AG04449 (cell line): ENCODE measurements at places on chromosomes 7 and 10.

GRCh38 chr7:138768241-138768640, 29.6 kb upstream of the TMEM213 start:
- no peak for DNase-seq

GRCh38 chr7:108838198-108838597, 268.5 kb downstream of the DNAJB9 start:
- no peak for DNase-seq

DNA sequence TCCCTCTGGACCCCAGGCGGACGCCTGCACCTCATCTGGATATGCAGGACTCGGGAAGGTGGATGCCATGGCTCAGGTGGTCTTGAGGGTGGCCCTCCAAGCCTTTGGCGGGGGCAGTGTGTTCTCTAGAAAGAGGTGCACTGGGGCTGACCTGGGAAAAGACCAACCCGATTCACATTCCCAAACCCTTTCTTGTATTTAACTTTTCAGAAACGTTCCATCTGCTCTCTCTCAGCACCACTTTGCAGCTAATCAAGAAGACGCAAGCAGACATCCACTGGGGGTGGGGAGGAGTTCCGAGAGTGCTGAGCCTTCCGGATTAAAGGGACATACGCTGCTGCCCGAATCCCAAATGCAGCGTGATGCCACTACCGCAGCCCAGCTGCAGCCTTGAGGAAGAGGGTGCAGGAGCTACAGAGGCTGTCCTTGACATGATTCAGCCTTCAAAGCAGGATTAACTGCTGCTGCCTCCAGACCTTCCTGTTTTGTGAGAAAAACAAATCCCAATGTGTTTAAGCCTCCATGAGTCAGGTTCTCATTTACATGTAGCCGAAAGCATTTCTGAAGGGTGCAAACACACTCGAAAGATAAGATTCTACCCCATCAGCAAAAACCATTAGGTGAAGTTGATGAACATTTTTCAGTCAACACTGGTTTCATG, 39.9 kb downstream of the RBM17 start:
- DNase-seq: no peak

DNA sequence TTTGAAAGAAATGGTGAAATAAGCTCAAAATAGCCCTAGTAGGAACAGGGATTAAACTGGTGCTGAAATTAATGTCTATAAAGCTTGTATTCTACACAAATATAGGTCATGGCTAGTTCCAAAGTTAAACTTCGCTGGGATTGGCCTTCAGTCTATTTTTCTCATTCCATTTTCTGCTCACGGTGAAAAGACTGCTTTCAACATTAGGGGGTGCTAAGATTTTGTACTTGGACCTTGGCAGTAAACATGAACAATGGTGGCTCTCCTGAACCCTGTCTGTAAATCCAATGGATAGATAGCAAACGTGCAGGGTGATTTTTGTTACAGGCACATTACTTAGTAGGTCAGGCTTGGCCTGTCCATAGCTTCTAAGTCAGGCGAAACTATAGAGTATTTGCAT, 36.0 kb upstream of the RSU1 start:
- DNase-seq: no peak

DNA sequence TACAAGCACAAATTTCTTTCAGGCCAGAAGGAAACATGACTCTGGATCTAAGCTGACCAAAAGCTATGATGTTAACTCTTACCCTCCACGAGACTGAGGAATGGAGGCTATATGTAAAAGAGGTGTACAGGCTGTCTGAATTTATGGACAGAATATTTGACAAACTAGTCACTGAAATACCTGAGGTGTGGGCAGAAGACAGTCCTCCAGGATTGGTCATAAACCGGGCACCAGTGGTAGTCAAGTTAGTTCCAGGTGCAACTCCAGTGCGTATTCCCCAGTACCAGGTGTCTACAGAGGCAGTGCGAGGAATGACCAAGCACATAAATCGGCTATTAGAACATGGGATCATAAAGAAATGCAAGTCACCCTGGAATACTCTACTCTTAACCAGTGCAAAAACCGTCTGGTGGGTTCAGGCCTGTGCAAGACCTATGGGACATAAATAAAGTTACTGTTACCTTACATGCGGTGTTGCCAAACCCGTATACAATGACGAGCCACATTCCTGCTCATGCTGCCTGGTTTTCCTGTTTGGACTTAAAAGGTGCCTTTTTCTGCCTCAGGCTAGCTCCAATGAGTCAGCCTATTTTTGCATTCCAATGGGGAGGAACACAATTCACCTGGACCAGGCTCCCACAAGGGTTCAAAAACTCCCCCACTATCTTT, 6.7 kb upstream of the CYREN start:
- no peak for DNase-seq

DNA sequence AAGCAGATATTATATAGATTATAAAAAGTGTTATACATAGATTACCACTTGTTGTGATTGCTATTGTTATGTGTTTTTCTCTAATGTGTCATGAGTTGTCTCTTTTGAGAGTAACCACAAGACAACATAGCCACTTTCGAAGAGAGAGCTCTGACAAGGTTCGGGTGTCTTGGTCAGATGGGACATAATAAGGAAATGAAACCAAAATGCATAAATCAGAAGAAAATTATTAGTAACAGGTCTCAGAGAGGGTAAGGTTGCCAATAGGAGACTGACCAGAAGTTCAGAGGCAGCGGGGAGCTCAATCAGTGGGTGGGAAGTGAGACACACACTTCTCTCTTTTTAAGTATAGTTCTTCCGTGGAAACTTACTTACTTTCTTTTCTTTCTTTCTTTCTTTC, 639.2 kb upstream of the POT1 start:
- DNase-seq: no peak

DNA sequence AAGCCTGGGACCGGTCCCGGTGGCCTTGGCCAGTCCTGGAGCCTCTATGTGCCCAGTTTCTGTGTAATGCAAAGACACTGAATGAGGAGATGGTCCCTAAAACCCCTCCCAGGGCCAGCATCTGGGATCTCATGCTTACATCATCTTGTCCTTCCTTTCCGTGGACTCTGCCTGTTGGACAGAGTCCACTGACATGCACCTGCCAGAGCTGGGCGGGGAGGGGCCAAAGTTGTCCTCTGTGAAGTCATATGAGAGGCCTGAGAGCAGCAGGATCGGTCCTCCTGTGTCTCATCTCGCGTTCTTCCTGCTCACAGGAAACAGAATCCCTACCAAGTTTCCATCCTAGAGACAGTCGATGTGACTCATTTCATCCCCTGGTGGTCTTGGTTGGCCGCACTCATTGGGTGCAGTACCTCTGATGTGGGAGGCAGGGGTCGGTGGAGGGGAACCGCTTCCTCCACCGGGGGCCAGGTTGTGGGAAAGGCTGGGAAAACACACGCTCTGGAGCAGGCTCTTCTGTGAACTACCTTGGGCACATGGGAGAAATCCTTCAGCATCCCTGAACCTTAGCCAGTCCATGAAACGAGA, 389.6 kb upstream of the PODXL start:
- DNase-seq: no peak

DNA sequence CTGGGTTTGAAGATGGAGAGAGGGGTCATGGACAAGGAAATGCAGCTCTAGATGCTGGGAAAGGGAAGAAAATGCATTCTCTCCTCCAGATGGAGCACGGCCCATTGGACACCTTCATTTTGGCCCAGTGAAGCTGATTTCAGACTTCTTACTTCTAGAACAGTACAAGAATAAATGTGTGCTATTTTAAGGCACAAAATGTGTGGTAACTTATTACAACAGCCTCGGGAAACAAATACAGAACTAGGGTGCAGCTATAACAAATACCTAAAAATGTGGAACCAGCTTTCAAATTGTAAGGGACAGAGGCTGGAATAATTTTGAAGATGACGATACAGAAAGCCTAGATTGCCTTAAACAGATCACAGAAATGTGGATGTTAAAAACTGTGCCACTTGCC, 54.1 kb downstream of the CYTH3 start:
- no peak for DNase-seq

- DNase-seq: no peak
These were observed 7.0 kb upstream of the ZNF862 start for GRCh38 chr7:149830997-149831740.

DNA sequence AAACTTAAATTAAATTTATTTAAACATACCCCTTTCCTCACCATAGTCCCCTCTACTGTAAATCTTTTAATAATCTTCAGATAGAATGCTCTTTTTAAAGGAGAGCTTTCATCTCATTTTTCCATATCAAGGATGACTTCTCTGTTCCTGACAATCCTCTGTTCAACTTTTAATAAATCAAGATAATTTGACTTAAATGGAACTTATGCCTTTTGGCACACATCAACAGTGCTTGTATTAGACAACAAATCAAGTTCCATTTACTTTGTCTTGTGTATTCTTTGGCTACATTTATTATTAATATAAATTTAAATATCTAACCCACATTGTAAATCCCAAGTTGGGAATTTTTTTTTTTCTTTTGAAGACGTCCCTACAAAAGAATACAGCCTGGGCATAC, 42.7 kb upstream of the HYAL4 start:
- DNase-seq: no peak

DNA sequence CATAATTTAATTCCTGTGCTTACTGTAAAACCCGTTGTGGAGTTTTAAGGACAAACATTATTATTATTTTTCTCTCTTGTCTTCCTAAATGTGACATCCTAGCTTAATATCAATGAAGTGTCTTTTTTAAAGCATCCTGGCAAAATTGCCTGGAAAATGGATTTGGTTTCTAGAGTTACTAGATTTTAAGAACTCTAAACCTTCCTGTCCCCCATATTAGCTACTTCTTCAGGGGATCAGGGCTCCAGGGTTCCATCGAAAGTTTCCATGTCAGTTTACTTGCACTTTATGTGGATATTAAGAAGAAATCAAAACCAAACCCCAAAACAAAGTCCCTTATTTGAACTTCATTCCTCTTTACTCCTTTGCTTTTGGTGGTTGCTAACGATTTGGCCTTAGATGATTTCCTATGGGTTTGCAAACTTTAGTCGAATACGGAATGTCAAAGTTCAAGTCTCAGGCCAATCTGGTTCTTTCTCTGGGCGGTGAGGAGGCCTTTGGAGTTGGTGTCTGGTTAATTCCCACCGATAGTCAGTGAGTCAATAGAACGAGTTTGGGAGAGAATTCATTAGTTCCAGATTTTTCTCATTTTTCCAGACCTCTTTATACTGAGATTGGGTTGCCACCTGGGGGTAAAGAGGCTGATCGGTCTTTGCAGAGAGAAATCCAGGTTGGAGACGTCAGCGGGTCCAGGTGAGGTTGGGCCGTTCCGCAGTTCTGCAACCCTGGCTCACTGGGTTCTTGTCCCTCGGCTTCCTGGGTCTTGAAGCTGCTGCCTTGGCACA, 1.1 kb downstream of the CUX1 start:
- no peak for DNase-seq

GRCh38 chr7:130995252-130996081, 261.5 kb upstream of the KLF14 start:
- DNase-seq: no peak

GRCh38 chr10:7665767-7666166, 999 bp downstream of the ITIH5 start:
- no peak for DNase-seq

GRCh38 chr7:92586403-92586802, 3.8 kb downstream of the FAM133B start:
- no peak for DNase-seq

DNA sequence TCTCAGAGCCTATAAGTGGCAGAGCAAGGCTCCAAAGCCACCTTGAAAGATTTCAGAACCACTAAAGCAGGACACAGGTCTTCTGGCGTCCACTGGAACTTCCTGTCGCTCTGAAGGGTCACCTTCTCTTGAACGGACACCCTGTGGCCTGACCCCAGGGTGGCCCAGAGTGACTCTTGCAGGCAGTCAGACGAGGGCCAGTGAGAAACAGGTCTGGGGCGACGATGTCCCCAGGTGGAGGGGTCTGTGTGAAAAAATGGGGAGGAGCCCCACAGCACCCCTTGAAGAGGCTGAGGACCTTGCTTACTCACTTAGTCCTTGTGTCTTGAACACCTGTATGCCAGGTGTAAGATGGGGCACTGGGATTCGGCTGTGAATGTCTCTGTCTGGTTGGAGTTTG, 946 bp upstream of the RASGEF1A start:
- DNase-seq: no peak

DNA sequence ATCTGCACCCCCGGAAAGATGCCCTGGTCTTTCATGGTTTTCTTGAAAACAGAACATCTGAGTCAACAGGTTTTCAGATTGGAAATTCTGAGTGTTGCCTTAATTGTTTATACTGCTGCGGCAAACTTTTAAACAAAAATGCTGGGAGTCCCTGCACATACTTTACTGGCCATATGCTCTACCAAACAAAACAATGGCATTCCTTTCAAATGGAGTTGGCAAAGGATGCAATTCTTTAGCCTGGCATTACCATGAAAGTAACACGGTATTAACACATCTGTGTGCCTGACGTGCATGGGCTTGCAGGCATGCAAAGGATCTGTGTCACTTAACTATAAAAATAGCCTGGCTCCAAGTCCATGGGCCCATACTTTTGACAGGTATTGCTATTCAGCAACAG, 4.2 kb downstream of the INHBA start:
- DNase-seq: no peak

DNA sequence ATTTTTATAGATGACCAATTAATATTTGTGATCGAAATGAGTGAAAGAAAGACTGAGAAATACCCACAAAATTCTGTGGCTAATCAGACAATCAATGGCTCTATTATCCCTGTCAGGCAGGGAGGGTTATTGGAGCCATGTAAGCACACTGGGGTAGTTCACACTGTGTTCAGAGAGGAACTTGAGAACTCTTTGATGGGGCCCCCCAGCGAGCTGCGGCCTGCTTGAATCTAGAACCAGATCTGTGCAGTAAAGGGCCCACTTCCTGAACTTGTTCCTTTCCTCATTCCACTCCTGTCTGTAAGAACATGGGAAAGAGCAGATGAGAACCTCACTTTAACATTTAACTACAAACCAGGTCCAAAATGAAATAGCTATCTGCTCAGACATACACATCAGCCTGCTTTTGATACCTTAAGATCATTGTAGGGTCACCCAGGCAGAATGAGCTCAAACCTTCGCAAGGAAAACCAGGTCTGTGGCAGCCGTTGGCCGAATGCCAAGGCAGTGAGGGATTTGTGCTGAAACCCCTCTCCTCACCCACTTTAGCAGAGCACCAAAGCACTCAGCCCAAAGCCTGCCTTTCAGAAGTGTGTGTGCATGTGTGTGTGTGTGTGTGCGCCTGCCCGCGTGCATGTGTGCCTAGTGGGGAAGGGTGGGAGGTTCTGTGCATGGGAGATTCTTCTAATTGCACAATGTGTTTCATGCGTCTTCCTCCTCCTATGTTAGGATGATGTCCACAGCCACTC, 365.6 kb upstream of the MGMT start:
- no peak for DNase-seq

- DNase-seq: no peak
These were observed 26.9 kb downstream of the RGS10 start for GRCh38 chr10:119515511-119516045.

- DNase-seq: no peak
These were observed 394.8 kb upstream of the IGFBP3 start for GRCh38 chr7:46315891-46316290.

- no peak for DNase-seq
These were observed 220.5 kb downstream of the TCERG1L start for GRCh38 chr10:131090761-131091661.

- DNase-seq: no peak
These were observed 107.0 kb downstream of the PLXNA4 start for GRCh38 chr7:132469264-132469663.
